H9 (cell line): ENCODE measurements at places on chromosomes 16 and 17. TPM values are rescaled to one million over a fixed set of nuclear protein-coding genes. Genes with fewer than 3 reads are reported as not detected.

Gene SRSF2
- total RNA-seq = 578 and 591 TPM in 2 replicates

Gene HOXB7
- total RNA-seq = not detected in 2 replicates

Gene CNTNAP4
- total RNA-seq = not detected in 2 replicates

Gene CCL3
- total RNA-seq = not detected in 2 replicates

- H3K27me3 ChIP-seq = no peaks in the 10 kb centered on the region; the same call in 1 of the 2 replicates
- no peak overlapping the region for H3K27ac ChIP-seq
These were observed 240.3 kb upstream of the GSE1 start for GRCh38 chr16:85372627-85373372.

DNA sequence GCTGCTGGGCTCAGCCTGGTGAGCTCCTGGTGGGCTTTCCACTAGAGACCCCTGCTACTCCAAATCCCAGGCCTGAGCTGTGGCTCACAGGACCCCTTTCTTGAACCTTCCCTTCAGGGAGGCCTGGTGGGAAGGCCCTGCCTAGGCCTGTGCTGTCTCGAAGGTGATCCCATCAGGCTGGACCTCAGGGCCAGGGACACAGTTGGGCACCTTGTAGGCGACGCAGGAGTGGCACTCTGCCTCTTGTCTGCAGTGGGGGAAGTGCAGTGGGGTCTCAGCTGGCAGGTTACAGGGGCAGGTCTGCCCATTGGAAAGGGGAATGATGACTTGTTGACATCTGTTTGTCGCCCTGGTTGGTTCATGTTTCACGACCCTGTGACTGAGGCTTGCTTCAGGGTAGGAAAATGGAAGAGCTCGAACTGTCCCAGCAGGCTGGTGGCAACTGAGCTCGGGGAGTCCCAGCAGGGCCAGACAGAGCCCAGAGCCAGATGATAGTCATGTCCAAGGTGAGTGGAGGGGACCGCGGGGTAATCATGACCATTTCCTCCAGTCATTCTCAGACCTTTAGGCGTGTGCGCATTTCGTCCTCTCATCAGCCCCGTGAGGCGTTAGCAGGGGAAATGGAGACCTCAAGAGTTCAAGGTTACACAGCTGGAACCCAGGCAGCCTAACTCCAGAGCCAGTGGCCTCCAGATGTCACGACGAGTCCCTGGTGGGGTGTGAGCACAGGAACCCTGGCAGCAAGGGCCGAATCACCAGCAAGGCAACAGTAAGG lies 11.3 kb downstream of the CMIP start:
- H3K4me1 ChIP-seq = peaks cover 13% of the 10 kb centered on the region; the same call in 1 of the 2 replicates
- H3K4me3 ChIP-seq = no peak overlapping the region
- no peaks in the 10 kb centered on the region for H3K27me3 ChIP-seq
- no peak for DNase-seq

- H3K4me1 ChIP-seq = peaks cover 2% of the 10 kb centered on the region; the same call in 1 of the 2 replicates
- peaks cover 11% of the 10 kb centered on the region; the same call in 2 of the 3 replicates for H3K36me3 ChIP-seq
- DNase-seq = peak; percentile 43
- no peaks in the 10 kb centered on the region for H3K27me3 ChIP-seq
- no peak overlapping the region for H3K27ac ChIP-seq
These were observed 1.5 kb downstream of the GGA2 start for GRCh38 chr16:23508589-23509440.

GRCh38 chr17:67500261-67500660 lies 123.2 kb downstream of the PITPNC1 start:
- peaks cover 4% of the 10 kb centered on the region for H3K36me3 ChIP-seq
- DNase-seq = no peak
- no peak overlapping the region for H3K27ac ChIP-seq
- no peaks in the 10 kb centered on the region for H3K27me3 ChIP-seq

GRCh38 chr17:21454441-21454840 lies 78.3 kb downstream of the KCNJ12 start:
- no peak overlapping the region for H3K4me3 ChIP-seq
- no peaks in the 10 kb centered on the region for H3K36me3 ChIP-seq
- no peak for DNase-seq

DNA sequence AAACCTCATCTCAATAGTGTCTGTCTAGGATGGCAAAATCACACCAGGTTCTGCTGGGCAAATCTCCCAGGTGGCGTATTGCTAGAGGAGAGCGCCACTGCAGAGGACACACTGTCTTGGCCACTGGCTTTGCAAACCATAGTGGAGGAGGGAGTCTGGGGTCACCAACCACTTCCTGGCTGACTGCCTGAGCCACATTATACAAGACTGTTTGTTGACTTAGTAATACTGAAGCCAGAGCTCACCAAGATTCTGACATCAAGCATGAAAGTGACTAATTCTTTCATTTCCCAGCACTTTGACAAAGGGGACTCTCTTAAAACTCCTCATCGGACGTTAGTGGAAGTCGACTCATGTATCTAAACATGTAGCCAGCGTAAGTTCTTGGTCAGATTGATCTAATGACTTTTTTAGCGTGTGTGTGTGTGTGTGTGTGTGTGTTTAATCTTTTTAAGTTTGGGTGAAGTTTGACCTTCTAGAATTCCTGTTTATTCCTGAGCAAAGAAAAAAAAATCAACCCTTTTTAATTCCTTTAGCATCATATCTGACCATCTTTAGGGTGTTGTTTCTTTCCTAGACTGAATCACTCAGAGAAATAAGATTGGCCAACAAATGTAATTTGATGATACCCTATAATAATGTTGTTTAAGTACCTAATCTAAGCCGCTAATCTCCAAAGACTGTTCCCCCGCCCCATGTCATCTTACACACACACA lies 13.7 kb downstream of the PITPNC1 start:
- no peaks in the 10 kb centered on the region for H3K4me1 ChIP-seq
- H3K27ac ChIP-seq = no peak overlapping the region
- no peak overlapping the region for H3K4me3 ChIP-seq
- H3K27me3 ChIP-seq = no peaks in the 10 kb centered on the region

GRCh38 chr17:17305281-17305801 lies 2.2 kb downstream of the NT5M start:
- H3K4me3 ChIP-seq = peak overlapping the region; percentile 93; the same call in 1 of the 3 replicates
- H3K4me1 ChIP-seq = no peaks in the 10 kb centered on the region
- DNase-seq = no peak

GRCh38 chr17:74758848-74759168 lies 10.4 kb downstream of the NHERF1 start:
- no peak overlapping the region for H3K27ac ChIP-seq
- peaks cover 4% of the 10 kb centered on the region; the same call in 1 of the 2 replicates for H3K36me3 ChIP-seq
- H3K4me1 ChIP-seq = peaks cover 11% of the 10 kb centered on the region; the same call in 1 of the 2 replicates
- H3K4me3 ChIP-seq = no peak overlapping the region
- no peak for DNase-seq

GRCh38 chr17:54849660-54850059 lies 51.0 kb upstream of the TOM1L1 start:
- peaks cover 2% of the 10 kb centered on the region; the same call in 1 of the 2 replicates for H3K4me1 ChIP-seq
- no peaks in the 10 kb centered on the region for H3K36me3 ChIP-seq
- no peaks in the 10 kb centered on the region for H3K27me3 ChIP-seq
- no peak for DNase-seq

- H3K4me1 ChIP-seq = 0 out of 2 replicates have a peak, but pooled peaks cover 4% of the 10 kb centered on the region
- peak; percentile 46 for DNase-seq
- peaks cover 4% of the 10 kb centered on the region; the same call in 2 of the 3 replicates for H3K36me3 ChIP-seq
- H3K4me3 ChIP-seq = peak overlapping the region; percentile 64
- H3K27me3 ChIP-seq = no peaks in the 10 kb centered on the region
These were observed 1.0 kb upstream of the CREBBP start for GRCh38 chr16:3881499-3881990.
